ENCODE measurements at places on chromosomes 1 and 21.

- DNase-seq = no peak
Measured at GRCh38 chr1:19166066-19166465, 44.0 kb downstream of the UBR4 start.

DNA sequence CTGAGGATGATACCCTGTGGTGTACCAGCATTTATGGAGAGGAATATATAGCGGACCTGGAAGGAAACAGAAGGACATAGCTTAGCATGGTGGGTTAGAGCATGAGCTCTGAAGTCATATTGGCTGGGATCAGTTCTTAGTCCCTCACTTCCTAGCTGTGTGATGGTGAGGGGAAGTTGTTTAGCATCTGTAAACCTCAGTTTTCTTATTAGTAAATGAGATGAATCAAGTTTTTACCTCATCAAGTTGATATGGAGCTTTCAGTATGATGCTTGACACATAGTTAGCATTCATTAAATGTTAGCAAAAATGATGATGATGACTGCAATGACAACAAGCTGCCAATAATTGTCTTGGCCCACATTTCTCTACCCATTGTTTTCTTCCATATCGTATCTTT is 84.8 kb downstream of the NEK7 start:
- DNase-seq = no peak

DNA sequence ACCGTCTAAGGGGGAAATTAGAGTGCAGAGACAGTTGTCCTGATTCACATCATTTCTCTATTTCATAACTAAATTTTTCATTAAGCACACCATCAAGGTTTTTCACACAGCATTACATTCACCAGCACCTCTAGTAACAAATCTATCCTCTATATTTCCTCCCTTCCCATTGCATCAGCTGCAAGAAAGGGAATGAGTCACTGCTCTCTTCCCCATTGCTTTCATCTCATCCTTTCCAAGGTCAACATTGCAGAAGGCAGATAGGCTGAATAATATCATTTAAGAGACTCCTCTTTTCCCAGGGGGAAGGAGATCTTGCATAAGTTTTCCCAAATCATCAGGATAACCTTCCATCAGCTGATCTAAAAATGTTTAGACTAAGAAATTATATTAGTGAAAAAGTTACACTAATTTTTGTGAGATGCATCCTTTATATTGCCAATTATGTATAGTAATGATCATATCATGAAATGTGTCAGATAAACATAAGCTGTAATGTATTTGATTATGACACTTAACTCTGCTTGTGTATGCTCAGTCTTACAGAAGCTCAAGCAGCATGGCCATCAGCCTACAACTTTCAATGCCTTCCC is 4.3 kb downstream of the INTS7 start:
- no peak for DNase-seq

DNA sequence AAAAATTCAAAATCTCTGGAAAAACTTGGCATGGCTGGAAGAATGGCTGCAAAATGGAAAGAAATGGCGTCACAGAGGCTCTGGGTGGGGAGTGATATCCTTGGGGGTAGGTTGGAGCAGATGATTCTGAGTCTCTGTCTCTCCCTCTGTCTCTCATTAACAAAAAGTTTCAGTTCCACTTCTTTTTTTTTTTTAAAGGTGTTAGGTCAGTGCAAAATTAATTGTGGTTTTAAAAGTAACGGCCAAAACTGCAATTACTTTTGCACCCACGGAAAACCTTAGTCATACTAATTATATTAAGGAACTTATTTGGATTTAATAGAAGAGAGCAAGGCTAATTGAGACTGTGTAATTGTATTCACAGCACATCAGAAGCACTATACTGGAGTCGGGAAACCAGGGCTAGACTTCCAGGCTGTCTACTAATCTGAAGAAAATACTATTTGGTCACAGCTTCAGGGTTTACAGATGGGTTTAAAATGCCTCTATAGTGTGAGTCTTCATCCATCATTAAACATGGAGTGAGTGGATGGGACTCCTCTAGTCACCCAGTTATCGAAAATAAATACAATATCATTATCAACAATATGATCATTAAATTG is 289.1 kb upstream of the PLD5 start:
- no peak for DNase-seq

DNA sequence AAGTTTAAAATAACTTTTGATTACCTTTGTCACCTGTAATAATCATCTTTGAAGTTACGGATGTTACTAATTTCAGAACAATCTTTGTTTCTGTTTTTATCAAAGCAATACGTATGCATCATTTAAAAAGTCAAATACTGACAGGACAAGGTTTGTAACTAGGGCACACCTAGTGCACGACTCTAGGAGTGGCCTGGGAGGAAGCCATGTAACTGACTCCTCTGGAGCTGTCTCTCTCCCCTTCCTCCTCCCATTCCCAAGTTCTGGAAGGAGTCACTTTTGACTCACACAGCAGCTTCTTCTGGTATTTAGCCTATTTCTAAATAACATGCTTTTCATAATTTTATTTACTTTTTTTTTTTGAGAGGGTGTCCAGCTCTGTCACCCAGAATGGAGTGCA is 11.8 kb upstream of the RAP1GAP start:
- no peak for DNase-seq

DNA sequence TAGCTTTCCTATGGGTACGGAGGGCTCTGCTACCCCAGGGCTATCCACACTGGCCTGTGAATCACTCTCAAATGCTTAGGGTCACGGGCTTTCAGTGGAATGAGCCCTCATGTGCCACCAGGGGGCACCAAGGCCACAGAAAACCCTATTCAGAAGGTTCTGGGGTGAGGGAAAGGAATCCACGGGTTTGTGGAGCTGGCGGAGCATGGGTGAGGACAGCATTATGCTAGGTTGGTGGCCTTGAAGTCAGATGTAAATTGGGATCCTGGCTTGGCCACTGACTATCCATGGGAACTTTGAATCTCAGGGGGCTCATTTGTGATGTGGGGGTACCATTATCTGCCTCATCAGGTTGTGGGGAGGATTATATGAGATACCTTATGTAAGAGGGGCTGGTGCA is 5.1 kb upstream of the LAMTOR5 start:
- DNase-seq = peak; percentile 82

GRCh38 chr21:18298228-18298627 is 53.6 kb downstream of the CHODL start:
- DNase-seq = peak; percentile 38

DNA sequence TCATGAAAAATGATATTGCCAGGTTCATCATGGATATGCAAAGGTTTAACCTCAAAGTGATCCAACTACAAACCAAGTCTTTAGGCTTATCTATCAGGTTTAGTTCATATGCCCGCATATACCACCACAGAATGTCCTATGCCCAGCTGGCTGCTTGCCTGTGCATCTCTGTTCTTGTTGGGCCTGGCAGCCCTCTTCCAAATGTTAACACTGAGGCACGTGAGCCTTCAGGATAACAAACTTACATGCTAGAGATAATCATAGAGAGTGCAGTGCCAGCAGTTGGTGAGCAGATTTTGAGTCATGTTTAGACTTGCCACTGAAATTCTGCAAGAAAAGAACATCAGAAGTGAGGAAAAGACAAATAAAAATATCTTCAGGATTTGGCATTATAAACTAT is 607.9 kb upstream of the TMPRSS15 start:
- no peak for DNase-seq

GRCh38 chr1:208644401-208645160 is 400.4 kb upstream of the PLXNA2 start:
- no peak for DNase-seq

- DNase-seq = no peak
Measured at GRCh38 chr1:200530623-200531261, 89.8 kb downstream of the KIF14 start.

DNA sequence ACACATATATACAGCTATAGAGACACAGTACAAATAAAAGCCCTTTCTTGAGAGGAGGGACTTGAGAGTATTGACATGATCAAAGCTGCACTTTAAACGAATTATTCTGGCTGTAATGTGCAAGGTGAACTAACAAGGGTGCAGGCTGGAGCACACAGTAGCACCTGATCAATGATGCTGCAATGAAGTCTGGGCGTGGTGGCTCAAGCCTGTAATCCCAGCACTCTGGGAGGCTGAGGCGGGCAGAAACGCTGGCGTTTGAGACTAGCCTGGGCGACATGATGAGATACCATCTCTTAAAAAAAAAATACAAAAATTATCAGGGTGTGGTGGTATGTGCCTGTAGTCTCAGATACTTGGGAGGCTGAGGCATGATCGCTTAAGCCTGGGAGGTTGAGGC is 14.1 kb upstream of the CTH start:
- no peak for DNase-seq

- DNase-seq = no peak
Measured at GRCh38 chr1:207336559-207337467, 15.3 kb downstream of the CD55 start.

GRCh38 chr21:38875694-38876492 is 70.2 kb downstream of the ETS2 start:
- DNase-seq = no peak

- no peak for DNase-seq
Measured at GRCh38 chr1:51442198-51442597, 76.9 kb downstream of the EPS15 start.

DNA sequence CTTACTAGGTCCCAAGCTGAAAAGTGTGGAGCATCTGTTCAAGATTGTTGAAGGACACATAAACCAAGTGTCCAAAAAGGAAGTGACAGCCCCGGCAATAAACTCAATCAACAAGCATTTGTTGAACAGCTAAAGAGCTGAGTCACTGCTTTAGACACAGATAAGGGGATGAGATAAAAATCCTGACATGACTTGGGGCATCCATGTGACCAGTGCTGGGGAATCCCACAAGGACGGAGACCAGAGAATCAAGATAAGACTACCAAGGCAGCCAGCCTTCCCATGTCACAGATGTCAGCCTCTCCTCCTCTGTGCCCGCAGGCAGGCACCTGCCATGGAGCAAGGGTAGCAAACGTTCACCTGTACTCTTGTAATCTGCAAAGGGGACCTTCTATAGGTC is 118.6 kb upstream of the KAZN start:
- DNase-seq = no peak

DNA sequence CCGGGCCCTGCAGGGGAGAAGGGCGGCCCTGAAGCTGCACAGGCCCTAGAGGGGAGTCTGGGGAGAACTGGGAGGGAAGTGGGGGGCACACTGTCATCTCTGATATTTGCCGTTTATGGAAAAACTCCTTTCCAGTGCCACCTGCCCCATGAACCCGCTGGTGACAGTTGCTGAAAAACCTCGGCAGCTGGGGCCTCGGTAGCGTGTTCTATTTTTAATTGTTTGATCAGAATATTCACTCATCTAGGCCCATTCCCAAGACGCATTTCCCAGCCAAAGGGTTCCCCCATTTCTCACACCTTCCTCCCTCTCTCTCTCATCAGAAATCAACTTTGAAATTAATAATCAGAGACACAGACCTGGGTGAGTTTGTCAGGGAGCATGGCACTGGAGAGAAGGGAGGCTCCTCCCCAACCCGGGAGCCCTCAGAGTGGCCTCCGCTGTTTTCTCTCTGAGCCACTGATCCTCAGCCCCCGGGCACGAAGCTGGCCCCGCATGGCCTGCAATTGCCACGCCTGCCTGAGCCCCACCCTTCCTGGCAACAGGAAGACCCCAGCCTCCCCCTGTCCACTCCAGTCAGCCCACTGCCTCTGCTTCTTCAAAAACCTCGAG is 111.1 kb downstream of the CASZ1 start:
- DNase-seq = no peak

DNA sequence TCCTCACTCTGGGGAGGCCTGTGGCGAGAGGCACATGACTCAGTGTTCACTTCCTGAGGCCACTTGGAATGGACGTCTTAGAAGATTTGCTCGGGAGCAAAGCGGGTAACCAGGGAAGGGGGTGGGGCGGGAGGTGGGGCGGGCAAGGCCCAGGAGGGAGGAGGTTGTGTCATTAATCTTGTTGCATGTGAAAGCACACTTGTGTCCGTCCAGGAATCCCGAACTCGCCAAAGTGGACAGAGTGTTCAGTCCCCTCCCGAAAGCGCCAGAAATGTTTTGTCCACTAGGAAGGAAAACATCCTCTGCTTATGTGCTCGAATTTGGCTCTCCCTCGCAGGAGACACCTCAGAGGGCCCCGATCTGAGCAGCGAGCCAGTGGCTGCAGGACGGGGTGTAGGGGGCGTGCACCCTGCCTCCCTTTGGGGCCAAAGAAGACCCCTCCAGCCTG is 84.2 kb downstream of the SPSB1 start:
- DNase-seq = no peak

- no peak for DNase-seq
Measured at GRCh38 chr1:3341236-3341994, 113.0 kb upstream of the ARHGEF16 start.

GRCh38 chr1:36988741-36989193 is 45.5 kb downstream of the GRIK3 start:
- no peak for DNase-seq

DNA sequence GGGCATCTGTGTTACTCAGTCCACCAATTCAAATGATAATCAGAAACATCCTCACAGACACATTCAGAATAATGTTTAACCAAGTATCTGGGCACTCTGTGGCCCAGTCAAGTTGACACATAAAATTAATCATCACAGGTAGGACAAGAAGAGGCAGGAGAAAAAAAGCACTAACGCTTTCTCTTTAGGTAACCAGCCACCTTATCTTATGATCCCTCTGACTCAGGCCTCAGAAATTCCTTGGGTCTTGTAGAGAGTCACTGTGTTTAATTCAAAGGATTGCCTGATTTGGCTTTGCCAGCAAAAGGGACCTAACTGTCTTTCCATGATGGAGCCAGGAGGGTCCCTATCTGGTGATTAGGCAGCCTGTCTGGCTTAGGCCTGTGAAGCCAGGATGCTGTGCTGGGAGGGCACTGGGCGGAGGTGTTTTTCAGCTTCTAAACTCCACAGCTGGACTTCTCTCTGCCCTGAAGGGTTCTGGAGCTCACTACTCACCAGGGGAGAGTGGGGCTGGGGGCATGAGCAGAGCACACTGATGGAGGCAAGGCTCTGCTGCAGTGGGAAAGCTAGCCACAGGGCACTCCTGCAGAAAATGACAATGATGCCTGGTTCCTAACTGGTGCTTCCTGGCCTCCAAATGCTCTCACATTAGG is 36.4 kb upstream of the STUM start:
- DNase-seq = no peak

DNA sequence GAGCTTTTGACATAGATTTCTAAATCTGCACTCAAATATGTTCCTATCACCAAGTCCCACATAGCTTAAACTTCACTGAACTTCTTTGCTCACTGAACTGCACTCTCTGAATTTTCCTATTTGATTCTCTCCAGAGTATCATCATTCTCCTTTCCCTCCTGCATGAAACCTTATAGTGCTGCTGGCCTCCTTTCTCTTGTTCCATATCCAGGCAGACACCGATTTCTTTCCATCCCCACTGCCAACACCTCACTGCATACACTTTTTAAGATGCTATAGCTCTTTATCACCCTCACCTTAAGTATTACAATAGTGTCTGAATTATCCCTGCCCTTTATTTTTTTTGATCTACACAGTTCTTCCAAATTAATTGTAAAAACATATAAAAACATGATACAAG is 3.1 kb upstream of the TRIM45 start:
- no peak for DNase-seq

- peak; percentile 27 for DNase-seq
Measured at GRCh38 chr21:30257773-30258172, 25.0 kb downstream of the KRTAP24-1 start.

All from WTC11 (cell line).